HT-29 (cell line): ENCODE measurements at places on chromosomes 5 and 9. TPM values are rescaled to one million over a fixed set of nuclear protein-coding genes. Genes with fewer than 3 reads are reported as not detected.

DNA sequence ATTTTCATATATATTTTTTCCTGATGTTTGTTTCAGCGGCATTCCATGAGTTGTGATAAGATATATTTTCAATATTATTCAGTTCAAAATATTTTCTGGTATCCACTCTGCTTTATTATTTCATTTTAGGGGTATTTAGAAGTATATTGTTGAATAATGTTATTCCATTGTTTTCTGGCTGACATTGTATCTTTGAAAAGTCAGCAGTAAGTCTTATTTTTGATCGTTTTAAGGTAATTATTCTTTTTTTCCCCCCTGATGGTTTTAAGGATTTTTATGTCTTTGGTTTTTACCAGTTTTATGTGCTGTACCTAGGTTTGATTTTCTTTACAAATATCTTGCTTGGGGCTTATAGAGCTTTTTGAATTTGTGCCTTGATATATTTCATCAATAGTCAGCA, 6.6 kb upstream of the GLRA1 start:
- no peak for DNase-seq

GRCh38 chr9:127916720-127917581, at the start of gene ST6GALNAC4:
ST6GALNAC4 (minus strand) TSS chr9:127917041; CDS start chr9:127916419, 622 bp downstream.
- DNase-seq: peak; percentile 90

Gene ANXA1
- 171 and 192 TPM in 2 replicates for total RNA-seq

GRCh38 chr9:130239363-130239695, 26.2 kb upstream of the HMCN2 start:
- no peak for DNase-seq

Gene OR1J1
- total RNA-seq: not detected in 2 replicates
